NCI-H2081 (cell line): ENCODE measurements at places on chromosomes 12 and 14.

DNA sequence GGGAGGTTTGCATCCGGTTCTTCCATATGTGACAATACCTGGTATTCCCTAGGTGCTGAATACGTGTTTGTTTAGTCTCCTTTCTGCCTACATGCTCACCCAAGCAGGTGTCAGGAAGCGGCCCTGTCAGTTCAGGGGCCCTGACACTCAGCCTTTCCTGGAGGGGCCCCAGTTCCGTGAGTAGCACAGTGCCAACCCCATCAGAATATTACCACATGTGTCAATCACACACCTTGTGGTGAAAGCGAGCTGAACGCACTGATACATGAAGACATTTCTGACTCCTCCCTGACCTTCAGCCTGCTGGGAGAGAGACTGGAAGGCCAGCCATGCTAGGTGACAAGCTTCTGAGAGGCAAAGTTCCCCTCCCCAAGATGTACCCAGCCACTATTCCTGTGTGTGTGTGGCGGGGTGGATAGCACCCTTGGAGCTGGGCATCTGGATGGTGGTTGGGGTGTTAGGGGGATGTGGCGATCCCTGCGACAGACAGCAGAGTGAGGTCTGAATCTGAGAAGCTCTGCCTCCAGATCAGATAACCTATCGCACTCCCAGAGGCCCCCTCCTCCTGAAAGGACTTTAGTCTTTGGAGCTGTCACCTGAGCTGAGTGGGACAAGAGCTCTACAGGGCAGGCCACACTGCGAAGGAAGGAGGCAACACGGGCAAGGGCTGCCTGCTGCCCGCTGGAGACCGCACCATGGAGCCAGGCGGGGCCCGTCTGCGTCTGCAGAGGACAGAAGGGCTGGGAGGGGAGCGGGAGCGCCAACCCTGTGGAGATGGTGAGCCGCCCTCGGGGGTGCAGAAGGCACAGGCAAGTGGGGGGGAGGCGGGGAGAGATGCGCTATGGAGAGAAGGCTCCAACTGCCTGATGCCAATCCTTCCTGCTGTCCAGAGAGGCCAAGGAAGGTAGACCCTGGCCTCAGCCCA lies at the start of gene SOAT2:
Gene SOAT2, plus strand, starts transcription at position 604 of the 925 bp plus-strand sequence. Its CDS starts 92 bp downstream, at position 696.
- peak; percentile 46 for DNase-seq

DNA sequence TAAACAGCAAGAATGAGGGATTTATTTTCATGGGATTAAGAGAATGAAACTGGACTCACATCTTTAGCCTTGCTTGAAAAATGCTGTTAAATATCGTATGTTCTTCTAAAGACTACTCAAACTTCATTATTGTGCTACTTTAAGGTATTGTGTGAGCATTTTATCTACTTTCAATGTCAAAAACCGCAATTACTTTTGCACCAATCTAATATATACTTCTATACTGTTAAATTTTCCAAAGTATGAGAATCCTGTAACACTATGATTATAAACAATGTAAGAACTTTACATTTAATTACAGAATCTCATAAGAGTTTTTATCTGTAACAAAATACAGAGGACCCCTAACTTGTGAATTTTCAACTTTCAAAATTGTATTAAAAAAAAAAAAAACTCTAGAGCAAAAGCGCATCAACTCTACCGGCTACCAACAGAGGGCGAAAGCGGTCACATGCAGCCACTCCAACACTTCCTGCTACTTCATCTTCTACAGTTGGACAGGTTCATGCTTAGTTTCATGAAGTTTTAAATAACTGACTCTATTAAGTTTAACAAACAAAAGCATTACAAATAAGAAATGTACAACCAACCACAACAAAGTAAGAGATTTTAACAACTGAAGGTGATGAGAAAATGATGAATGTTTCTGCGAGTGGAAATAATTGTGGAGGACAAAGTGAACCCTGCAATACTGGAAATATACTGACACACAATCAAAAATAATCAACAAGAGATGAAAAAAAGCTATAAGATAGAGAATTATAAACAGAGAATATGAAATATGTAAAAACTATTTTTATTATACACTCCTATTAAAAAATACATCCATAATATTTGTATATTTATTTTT lies 210.9 kb downstream of the MED13L start:
- DNase-seq: peak; percentile 17

GRCh38 chr12:39375206-39375808 lies 67.6 kb downstream of the KIF21A start:
- DNase-seq: no peak

DNA sequence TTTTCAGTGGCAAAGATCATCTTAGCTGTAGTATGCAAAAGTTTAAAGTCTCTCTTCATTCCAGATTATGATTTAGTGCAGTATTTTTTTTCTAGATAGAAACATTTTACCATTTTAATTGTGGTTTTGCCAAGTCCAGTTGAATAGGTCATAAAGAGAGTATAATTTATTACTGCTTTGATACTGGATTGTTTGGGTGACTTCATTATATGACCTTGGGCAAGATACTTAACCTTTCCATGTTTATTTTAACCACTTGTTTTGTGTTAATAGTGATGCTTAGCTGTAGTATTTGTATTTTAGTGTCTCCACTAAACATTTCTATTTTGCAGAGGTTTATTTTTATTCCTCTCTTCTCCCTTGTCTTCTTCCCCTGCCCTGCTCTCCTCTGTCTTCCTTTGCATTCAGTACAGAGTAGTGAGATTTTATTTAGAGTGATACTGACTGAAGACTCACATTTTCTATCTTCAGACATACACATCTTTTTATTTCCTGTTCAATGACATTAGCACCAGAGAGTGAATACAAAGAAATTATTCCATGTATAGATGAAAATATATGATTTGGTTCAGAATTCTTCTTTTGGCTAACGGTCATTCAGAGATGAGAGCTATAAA lies 215.2 kb downstream of the ERC1 start:
- DNase-seq: no peak

DNA sequence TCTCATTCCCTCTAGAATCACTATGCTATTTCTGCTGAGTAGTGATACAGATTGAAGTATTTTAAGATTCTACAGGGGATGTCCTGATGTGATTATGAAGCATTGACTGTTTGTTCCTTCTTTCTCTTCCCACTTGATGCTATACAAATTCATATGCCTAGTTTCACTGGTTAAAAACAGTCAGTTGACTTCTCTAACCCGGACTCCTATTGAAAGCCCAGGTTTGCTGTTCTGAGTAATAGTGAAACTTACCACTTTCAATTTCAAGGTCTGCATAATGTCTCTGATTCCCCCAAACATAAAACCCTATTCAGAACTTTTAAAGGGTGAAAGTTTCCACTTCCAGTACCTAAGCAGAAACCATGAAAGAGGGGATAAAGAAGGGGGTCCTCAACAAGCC lies 117.7 kb upstream of the RPL10L start:
- DNase-seq: no peak

DNA sequence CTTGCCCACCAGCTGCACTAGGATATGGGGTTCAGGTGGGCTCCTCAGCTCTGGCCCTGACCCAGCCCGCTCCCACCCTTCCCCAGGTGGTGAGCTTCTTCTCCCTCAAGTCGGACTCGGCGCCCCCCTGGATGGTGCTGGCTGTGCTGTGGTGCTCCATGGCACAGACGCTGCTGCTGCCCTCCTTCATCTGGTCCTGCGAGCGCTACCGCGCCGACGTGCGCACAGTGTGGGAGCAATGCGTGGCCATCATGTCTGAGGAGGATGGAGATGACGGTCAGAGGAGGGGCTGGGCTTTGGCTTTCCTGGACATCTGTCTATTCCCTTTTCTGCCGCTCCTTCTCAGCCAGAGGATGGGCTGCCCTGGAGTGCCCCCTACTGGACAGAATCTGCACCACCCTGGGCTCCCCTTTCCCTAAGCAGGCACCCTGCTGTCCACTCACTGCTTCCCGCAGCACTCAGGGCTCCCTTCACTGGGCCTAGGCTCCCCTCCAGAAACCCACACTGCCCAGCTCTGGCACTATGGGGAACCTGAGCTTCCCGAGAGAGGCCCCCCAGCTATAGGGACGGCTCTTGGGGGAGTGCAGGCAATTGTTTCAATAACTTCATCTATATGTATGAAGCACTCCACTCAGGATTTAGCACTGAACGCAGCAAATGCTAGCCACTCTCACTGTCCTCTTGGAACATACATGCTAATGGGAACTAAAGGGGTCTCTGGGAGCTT lies 2.6 kb upstream of the P3H3 start:
- peak; percentile 84 for DNase-seq

- DNase-seq: no peak
Measured at GRCh38 chr12:20368114-20368650, at the start of gene PDE3A. TSS of gene PDE3A (plus strand) at chr12:20368537. CDS start at chr12:20369285, 748 bp downstream.

DNA sequence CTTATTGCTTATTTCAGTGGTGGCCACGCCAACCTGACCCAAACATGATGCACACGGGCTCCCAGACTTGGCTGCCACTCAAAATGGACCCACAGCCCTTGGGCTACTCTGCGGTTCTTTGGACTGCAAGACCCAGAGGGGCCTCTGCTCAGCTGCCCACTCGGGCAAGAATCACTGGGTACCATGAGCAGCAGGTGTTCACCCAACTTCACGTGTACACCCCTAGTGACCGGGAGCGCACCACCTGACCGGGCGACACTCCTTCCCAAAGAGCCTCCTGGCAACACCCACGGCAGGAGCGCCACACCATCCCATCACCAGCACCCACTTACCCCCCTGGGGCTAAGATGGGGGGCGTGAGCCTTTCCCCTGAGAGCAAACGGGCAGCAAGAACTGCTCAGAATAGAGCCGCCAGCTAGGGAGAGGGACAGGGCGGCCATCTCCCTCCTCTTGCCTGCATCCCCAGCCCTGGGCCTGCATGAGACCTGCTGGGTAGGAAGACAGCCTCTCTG lies 32.0 kb downstream of the CCNK start:
- DNase-seq: no peak
